ENCODE measurements at places on chromosomes 12 and 14.

- DNase-seq, result peak; percentile 53
Measured at GRCh38 chr14:91149462-91149861, 35.6 kb downstream of the DGLUCY start.

DNA sequence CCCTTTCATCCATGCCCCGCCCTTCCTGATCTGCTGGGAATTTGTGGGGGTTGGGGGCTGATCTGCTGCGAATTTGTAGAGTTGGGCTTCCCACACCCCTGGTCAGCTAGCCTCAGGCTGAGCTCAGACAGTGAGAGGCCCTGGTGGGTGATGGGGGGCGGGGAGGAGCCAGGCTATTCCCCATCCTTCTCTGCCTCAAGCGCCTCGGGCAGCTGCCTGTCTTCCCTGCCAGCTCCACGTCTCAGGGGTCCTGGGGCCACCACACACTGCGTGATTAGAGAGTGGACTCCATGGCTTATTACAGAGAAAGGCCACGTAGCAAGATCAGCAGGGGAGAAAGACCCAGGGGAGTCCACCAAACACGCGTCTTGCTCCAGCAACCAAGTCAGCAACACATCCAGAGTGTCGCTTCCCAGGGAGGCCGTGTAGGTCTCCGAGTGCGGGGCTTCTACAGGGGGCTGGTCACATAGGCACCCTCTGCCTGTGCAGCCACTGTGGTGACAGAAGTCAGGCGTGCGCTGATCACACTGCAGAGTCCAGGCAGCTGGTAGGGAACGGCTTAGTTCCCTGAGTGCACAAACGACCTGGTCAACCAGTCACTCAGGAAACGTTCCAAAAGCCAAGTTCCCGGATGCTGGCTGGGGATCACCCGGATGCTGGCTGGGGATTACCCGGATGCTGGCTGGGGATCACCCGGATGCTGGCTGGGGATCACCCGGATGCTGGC, 254.4 kb upstream of the SFSWAP start:
- peak; percentile 17 for DNase-seq

DNA sequence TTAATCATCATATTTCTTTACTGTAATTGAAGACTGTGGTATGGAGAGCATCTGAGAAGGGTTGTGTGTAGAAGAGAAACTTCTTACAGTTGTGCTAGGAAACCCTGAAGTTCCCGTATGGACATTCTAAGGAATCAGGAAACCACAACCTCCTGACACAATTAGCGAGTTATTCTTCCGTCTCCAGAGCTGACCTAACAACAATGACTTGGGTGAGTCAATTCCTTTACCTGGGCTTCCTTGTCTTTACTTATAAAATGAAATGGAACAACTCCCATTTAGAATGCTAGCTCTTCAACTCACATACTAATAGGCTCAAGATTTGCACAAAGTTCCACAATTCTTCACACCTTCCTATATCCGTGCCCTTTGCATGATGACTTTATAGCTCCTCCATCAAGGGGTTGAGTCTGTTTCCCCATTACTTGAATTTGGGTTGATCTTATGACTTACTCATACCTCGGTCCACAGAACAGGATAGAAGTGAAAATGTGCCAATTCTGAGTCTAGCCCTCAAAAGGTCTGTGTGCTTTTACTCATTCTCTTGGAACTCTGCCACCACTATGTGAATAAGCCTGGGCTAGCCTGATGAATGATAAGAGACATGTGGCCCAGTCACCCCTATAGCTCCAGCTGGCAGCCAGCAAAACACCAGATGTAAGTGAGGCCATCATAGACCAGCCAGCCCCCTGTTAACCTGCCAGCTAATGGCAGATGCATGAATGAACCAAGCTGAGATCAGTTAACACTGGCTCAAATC, 459.4 kb downstream of the ETNK1 start:
- DNase-seq, result peak; percentile 75

- DNase-seq, result no peak
Measured at GRCh38 chr12:16606117-16606200, at the start of gene LMO3. TSS of gene LMO3 (minus strand) at chr12:16606162. CDS start at chr12:16600860, 5,302 bp downstream.

GRCh38 chr12:93882763-93883162, 205.6 kb downstream of the CRADD start:
- DNase-seq, result no peak

GRCh38 chr12:106956048-106956578, 406 bp downstream of the TMEM263 start:
- peak; percentile 53 for DNase-seq

DNA sequence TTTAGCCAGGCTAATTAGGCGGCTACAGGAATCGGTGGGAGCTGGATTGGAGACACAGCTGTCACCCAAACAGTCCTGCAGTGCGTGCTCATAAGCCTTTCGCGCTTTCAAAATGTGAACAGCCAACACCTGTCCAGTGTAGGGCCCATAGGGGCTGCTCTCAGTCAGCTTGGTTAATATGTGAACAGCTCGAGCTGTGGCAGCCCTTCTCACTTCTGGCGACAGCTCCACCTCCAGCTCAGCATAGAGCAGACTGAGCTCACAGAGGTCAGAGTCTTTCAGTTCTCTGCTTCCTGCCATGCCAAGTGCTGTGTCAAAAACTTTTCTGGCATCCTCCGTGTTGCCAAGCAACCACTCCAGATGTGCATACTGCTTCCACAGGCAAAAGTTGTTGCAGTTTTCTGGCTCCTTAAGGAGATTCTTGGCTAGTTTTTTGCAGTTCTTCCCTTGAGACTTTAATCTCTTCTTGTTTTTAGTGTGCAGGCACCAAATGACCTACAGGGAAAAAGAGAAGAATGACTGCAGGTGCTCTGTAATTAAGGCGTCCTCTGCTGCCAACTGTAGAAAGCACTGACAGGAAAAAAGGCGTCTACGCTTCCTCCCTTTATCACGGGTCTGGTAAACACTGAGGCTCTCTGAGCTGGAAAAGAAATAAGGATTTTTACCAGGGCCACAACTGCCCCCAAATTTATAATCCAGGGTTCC, 32.5 kb downstream of the PSMC1 start:
- no peak for DNase-seq

DNA sequence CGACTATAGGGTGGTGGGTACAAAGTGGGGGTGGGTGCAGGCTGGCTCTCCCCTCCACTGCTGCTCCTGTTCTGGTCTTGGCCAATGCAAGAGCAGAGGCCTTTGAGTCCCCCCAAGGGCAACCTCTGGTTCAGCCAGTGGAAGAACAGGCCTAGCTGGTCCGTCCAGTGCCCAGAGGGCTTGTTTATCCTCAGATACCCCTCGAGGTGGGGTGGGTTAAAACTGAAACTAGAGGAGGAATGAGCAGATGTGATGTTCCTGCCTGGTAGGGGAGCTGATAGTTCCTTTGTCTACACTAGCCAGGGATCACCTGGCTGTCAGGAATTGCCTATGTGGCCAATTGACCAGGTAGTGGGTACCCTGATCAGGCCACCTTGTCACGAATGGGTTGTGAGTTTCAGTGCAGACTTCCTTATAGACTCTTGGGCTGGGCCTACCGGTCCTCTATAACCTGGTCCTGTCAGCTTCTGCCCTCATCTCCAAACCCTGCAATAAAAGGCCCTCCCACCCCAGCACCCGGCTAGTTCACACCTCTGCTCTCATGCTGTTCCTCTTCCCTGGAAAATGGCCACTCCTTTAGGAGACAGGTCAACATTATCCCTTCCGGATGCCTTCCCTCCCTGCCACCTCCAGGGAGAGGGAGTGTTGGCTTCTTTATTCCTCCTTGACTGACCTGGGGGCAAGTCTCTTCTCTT, 10.7 kb upstream of the HSP90AA1 start:
- no peak for DNase-seq

GRCh38 chr12:65308601-65309071, 30.2 kb downstream of the MSRB3 start:
- no peak for DNase-seq

DNA sequence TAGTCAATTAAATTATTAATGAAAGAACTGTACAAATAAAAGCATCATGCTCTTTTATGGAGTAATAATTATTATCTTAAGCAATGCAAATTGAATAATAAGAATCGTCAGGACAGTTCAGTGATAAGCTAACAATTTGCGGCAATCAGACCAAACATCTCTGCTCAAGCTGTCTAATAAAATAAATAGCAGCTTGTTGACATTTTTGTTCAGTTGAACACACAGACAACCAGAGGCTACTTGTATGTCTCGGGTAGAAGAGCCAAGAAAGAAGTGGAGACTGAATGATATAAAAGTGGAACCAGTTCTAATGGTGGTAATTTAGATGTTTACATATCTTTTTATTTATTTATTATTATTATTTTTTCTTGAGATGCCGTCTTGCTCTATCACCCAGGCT, 57.4 kb upstream of the FOXN3 start:
- DNase-seq, result no peak

DNA sequence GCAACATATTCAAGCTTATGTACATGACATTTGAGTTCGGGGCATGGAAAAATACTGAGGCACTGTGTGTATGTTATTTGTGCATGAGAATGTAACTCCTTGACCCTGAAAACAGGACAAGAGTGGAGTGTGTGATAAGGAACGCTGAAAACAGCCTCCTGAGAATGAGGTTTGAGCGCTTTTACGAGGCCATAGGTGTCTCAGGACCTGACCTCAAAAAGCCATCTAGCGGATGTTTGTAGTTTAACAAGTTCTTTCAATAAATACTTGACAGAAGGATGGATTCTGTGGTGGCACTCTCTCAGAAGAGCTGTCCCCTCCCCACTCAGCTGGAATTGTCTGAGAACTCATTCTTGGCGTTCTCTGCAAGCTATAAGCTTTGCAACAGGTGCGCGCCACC, 350.5 kb upstream of the TMTC1 start:
- peak; percentile 42 for DNase-seq

GRCh38 chr12:110370732-110371231, 32.7 kb downstream of the ANAPC7 start:
- no peak for DNase-seq

DNA sequence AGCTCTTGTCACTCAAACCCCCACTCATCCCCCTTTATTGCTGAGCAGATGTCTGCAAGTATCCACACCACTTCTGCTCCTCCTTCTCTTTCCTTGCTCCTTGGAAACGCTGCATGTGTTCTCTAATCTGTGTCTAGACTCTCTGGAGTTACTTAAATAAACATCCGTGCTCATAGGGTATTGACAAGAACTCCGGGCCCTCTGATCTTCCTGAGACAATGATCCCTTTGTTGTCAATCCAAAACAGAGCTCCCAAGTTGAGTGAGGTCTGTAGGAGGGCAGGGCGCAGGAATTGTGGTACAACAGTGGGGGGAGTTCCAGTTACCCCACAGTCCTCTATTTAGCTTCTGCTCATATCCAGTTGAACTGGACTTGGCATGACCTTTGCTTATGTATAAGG, 489.0 kb downstream of the SNAPC1 start:
- no peak for DNase-seq

GRCh38 chr14:52948039-52948438, 2.8 kb downstream of the FERMT2 start:
- DNase-seq, result no peak

DNA sequence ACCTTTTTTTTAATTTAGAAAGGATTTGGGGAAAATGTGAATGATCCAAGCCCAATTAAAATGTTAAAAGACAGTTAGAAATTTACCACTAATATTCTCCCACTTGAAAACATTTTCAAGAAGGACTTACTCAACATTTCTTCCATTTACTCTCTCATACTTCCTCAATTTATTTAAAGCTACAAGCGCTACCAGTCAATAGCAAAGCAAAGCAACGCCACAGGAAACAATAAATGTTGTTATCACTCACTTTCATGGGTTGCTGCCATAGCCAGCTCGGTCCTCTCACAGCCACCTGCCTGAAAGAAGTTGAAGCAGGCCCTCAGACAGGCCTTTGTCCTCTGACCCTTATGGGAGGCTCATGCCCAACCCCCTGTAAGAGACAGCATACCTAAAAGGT, 6.0 kb upstream of the SOS2 start:
- DNase-seq, result no peak

- no peak for DNase-seq
Measured at GRCh38 chr12:101165319-101165718, 44.7 kb downstream of the SLC5A8 start.

DNA sequence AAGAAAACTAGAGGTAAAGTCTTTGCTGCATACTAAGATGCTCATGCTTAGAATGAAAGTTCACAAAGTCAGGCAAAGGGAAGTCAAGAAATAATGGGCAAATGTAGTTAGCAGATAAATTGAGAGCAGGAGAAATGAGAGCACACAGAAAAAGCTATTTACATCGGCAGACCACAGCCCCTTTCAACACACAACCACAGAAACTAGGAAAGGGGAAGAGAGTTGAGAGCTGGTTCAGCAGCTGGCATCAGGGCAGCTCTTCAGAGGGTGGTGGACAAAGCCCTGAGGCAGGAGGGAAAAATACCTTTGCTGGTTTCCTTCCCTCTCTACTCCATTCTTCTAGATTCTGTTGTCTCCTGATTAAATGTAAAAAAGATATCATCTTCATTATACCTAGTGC, 95.4 kb upstream of the ANO4 start:
- no peak for DNase-seq

- peak; percentile 67 for DNase-seq
Measured at GRCh38 chr14:100850841-100851585, 25.1 kb downstream of the MEG3 start.

DNA sequence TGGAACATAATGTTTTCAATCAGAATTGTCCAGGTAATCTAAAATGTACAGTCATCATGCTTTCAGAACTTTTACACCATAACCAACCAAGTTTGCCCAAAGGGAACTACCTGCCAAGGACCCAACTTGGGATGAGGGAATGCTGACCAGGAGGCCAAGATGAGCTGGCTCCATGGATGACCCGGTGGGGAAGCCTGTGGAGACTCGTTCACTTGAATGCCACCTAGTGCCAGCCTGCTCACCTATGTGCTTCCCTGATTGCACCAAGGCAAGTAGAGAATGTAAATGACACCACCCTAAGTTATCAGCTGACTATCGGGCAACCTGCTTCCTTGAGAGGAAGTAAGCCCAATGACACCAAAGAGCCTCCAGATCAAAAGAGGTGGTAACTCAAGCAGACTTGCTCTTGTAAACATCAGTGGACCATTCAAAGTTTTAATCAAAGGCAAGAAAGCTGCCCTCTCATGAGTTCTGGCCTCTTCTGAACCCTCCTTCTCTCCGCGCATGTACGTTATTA, 137.3 kb downstream of the TTC7B start:
- DNase-seq, result no peak

DNA sequence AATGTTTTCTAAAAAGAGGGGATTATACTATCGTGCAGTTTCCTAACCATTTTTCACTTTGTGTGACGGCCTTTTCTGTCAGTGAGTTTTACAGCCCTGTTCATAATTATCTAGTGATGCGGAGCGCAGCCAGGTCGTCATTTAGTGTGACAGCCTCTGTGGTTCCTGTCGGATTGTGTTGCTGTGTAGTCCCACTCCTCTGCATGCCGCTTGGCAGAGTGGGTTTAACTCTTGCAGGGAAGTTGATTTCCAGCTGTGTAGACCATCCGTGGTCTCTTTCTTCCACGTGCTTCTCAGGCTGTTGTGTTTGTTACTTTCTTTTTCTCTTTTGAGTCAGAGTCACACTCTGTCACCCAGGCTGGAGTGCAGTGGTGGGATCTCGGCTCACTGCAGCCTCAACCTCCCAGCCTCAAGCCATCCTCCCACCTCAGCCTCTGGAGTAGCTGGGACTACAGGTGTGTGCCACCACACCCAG, 8.6 kb downstream of the RAN start:
- no peak for DNase-seq
